Inflammatory macrophage treated with lipopolysaccharide for 1 hour (primary cell): ENCODE measurements at places on chromosomes 13 and 19.
A peak's percentile ranks its signal among the peaks of the same experiment; 100 is the strongest.

DNA sequence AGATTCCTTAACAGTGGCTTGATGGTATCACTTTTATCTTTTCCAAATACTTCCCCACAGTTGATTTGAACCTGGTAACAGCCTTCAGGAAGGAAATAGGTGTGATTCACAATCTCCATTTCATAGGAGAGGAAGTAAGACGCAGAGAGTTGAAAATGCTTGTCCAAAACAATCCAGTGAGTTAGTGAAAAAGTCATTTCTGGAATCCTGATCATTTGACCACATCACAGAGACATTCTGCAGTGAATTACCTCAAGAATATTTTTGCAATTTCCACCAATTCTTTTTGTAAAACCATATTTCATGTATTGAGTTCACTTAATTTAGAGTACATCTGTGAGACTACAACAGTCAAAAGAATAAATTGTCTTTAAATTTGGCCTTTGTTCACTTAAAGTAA lies 292.8 kb downstream of the DCLK1 start:
- DNase-seq, result no peak

DNA sequence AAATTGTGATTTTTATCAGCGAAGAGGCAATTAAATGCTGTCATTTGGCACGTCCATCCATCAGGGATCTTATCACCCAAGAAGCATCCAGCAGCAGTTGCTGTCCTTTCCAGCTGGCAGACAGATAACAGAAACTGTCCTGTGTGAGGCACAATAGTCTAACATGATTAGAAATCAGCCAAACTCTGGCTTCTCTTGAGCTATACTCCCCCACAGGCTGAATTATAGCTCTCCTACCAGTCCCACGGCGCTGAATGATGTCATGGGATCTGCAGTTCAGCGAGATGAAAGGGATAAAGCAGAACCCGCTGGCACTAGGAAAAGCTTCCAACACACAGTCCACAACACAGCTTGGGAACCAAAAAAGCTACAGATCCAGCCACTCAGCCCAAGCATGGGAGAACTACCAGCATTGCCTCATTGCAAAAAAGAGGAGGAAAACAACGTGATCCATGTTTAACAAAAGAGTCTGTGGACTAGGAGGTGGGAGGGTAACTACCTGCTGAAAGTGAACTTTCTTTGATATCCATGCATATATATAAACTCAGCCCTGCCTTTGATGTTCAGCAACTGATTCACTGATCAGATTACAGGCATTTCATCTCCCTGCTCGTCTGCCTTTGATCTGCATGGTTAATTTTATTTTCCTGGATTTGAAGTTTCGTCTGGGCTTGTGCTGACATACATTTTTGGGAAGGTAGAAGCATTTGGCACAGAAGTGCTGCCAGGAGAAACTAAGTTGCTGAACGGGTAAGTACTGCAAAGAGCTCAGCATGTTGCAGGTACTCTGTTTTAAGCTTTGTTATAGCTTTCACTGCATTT lies at the start of gene TNFRSF19:
Gene TNFRSF19 (plus strand): TSS at position 314 of the 822 bp plus-strand sequence. CDS start 19,772 bp downstream, outside the sequence.
- peak; percentile 5 for DNase-seq

DNA sequence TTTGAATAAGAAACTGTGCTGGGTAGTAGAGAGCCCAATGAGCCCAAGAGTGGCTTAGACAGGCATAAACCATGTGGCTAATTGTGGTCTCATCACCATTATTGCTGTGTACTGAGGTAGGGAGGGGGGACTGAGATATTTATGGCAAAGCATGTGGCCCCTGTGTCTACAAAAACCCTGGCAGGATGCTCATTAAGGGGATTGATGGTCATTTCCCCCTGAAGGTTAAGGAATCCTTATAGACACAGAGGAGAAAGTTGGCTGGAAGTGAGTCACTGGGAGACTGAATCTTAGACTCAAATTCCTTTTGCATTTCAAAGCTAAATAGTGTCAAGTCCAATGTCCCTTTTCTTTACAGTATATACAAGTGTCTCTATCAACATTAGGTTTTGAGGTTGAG lies 9.8 kb upstream of the DACT3 start:
- DNase-seq, result no peak

- DNase-seq, result no peak
Measured at GRCh38 chr19:17069193-17069592, 6.1 kb downstream of the HAUS8 start.

DNA sequence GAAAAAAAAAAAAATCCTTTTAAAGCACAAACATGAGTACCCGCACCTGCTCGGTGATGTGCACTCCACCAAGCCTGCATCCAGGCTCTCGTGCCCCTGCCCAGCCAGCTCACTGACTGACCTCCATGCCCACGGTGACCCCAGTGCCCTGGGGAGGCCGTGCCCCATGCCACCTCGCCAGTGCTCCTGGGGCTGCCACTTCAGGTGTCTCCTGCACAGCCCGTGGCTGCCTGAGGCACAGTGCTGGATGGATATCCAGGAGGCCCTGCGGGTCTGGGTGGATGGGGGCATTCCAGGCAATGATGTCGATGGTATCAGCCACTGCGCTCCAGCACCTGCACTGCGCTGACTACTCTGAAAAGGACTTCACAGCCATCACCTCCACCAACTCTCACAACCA lies 9.0 kb downstream of the PPP6R1 start:
- no peak for DNase-seq

- DNase-seq, result no peak
Measured at GRCh38 chr13:67133476-67133875, 96.7 kb downstream of the PCDH9 start.

DNA sequence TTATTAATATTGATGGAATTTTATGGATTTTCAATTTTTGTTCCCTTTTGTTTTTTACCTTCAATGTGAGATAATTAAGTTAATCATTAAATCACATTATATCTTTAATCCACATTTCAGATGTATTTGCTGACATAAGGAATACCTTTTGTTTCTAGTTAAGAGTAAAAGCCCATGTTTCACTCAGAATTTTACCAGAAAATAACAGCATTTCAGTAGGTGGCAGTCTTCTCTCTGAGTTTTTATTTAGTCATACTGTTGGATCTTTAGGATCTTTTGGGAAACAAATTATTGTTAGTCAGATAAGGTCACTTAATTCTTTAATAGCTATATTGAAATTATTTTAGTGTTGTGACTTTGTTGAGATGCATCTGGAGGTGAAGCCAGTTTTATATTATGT lies 67.9 kb downstream of the NDFIP2 start:
- no peak for DNase-seq

DNA sequence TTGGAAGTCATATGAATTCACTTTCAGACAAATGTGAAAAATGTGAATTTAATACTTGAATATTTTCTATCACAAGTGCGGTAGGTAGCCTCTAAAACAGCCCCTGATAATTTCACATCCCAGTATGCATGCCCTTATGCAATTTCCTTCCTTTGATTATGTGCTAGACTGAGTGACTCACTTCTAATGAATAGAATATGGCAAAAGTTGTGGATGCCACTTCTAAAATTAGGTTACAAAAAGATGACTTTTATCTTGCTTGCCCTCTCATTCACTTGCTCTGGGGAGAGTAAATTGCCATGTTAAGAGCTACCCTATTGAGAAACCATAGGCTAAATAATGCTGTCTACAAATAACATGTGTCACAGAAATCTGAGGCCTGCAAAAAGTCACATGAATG lies 402.5 kb upstream of the PCDH9 start:
- peak; percentile 33 for DNase-seq

- DNase-seq, result peak; percentile 55
Measured at GRCh38 chr19:33235269-33235995, 9.8 kb upstream of the SLC7A10 start.

- peak; percentile 51 for DNase-seq
Measured at GRCh38 chr19:19643158-19644053, at the start of gene GMIP. TSS of gene GMIP (minus strand) at chr19:19643657. CDS start at chr19:19643529, 128 bp downstream.

DNA sequence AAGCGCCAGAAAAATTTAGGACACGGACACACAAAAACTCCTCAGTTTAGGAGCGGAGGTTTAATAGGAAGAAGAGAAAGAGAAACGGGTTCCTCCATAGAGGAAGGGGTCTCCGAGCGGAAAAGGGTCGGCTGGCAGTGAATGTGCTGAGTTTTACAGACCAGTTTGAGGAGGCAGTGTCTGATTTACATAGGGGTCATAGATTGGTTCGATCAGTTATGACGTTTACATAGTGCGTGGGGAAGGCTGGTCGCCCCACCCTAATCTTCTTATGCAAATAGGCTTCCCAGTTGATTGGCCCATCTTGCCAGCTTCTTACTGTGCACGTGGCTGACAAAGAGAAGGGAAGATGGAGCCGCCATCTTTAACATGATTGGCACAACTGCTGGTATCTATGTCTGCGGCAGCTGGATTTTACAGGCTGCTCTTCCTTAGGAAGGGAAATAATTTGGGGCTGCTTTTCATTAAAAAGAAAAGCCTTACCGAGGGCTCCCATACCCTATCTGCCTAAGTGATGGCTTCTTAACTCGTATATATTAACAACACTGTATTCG lies 1.2 kb upstream of the ZNF225 start:
- peak; percentile 52 for DNase-seq

- DNase-seq, result no peak
Measured at GRCh38 chr19:35663981-35664380, 2.3 kb upstream of the UPK1A start.

GRCh38 chr19:43634872-43635560 lies 4.6 kb downstream of the CADM4 start:
- DNase-seq, result no peak

DNA sequence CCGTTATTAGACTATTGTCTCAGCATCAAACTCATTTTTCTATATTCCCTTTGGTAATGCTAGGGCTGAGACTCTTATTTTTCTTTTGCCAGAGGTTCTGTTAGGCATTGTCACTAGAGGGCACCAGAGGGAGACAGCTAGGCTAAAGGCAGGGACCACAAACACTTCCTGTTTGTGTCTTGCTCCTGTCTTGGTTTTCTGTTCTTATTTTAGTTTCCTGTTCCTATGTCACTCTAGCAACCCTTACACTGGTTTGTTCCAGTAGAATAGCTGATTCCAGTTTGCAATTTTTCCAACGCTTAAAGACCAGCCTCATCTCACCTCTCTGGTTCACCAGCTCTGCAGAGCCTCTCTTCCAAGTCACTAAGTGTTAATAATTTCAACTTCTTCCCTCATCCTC lies 772.0 kb downstream of the DIAPH3 start:
- peak; percentile 41 for DNase-seq

GRCh38 chr19:31383553-31383952 lies 34.3 kb upstream of the TSHZ3 start:
- no peak for DNase-seq

- no peak for DNase-seq
Measured at GRCh38 chr13:29948244-29948643, 97.8 kb upstream of the UBL3 start.

- DNase-seq, result no peak
Measured at GRCh38 chr13:75790198-75790970, 154.3 kb downstream of the LMO7 start.

GRCh38 chr13:80649274-80649673 lies 308.3 kb upstream of the SPRY2 start:
- DNase-seq, result no peak

DNA sequence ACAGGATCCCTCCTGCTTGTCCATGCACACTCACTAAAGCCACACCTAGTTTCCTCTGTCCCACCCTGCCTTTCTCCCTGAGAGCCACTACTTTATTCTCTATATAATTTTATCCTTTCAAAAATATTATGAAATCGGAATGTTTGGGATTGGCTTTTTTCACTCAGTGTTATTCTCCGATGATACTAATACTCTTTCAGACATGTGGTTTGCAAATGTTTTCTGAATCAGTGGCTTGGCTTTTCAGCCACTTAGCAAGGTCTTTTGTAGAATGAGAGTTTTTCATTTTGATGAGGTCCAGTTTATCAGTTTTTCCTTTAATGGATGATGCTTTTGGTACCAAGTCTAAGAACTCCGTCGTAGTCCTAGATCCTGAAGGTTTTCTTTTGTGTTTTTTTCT lies 11.6 kb downstream of the SPATA13 start:
- no peak for DNase-seq

- DNase-seq, result no peak
Measured at GRCh38 chr13:42337808-42338600, 66.1 kb downstream of the AKAP11 start.

DNA sequence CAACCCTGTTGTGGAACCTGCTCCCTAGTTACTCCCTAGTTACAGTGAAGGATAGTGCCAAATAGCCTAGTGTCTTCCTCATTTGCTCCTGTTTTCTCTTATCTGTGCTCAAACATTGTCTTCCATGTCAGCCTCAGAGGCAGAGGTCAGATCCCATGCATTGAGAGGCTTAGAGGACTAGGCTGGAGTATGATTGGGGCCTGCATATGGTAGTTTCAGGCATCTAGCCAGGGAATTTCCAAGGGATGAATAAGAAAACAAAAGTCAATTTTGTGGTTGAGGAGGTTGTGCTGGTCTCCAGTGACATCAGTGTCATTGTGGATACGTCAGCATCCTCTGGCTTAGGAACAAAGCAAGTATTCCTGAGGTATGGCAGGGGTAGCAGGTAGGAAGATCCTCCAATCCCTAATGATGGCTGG lies 9.4 kb downstream of the ZNF546 start:
- no peak for DNase-seq

- DNase-seq, result peak; percentile 49
Measured at GRCh38 chr19:56319991-56320390, 5.4 kb upstream of the ZSCAN5A start.
